Cardiac septum (tissue), 1 donor: ENCODE measurements at places on chromosomes 13 and 19. TPM values are rescaled to one million over a fixed set of nuclear protein-coding genes. Genes with fewer than 3 reads are reported as not detected.

Gene ZNF91
- total RNA-seq = 91.1 TPM

DNA sequence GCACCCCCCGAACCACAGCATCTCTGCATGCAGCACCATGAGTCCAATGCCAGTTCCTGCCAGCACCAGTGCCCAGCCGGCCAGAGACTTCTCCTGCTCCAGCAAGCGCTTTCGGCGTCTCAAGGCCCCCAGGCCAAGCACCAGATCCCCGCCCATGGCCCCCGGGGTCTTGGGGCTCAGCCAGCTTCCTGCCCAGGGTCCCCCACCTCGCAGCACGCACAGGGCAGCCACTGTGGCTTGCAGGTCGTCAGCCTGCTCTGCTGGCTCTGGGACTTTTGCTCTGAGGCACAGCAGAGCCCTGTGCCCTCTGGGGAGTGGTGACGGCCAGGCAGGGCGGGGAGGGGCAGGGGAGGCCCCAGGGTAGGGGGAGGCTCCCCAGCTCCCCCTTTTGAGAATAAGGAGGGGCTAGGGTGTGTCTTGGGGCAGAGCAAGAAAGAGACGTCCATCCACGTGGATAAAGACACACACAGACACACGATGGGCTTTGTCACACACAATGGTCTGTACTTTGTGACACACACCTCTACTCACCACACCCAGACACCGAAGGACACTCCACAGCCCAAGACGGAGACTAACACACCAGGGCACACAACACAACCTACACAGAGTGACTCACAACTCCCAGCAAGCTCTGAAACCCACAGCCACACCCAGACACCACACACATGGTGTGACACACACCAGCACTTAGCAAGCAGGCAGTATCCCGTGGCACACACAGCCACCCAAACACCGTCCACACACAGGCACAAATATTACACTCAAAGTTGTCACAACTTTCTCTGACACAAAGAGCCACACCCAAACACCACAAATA, at the start of gene KCNN4:
Gene KCNN4, minus strand, starts transcription at position 268 of the 820 bp plus-strand sequence. Its CDS starts 112 bp downstream, at position 156.
- peak; percentile 67 for DNase-seq

DNA sequence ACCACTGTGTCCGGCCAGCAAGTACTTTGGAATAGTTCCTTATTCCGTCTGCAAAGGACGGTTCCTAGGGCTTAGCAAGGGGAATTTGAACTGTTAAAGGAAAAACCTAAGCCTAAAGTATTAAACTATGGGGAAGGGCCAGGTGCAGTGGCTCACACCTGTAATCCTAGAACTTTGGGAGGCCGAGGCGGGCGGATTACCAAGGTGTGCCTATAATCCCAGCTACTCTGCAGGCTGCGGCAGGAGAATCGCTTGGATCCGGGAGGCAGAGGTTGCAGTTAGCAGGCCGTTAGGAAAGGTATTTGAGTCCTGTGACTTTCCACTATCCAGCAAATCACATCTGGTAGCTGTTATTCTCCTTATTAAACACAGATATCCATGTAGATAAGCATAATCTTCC, 9.4 kb upstream of the RAB20 start:
- DNase-seq = no peak

- DNase-seq = no peak
Measured at GRCh38 chr19:58474997-58475713, 997 bp upstream of the ZNF446 start.

- DNase-seq = no peak
Measured at GRCh38 chr19:21749090-21749489, 18.3 kb downstream of the ZNF100 start.

- DNase-seq = no peak
Measured at GRCh38 chr19:43534305-43534815, 1.4 kb downstream of the ZNF575 start.

DNA sequence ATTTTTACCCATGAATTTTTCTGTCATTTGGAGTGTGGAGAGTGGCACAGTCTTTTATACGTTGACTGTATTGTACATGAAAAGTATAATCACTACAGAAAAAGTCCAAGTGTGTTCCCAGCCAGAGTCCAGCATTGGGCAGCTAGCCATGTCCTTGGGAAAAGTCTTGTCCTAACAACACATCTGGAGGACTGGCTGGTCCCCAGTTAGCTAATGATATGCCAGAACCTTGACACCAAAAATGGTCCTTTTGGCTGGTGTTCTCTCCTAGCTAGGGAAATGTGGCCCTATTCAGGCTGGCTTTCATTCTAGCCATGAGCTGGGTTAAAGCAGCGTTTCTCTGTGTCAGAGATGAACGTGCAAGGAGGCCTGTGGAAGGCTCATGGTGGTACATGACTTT, 98.9 kb downstream of the ESD start:
- DNase-seq = no peak

Gene CYP4F8
- not detected for total RNA-seq
